SK-N-DZ (cell line): ENCODE measurements at places on chromosomes 7 and 10.

DNA sequence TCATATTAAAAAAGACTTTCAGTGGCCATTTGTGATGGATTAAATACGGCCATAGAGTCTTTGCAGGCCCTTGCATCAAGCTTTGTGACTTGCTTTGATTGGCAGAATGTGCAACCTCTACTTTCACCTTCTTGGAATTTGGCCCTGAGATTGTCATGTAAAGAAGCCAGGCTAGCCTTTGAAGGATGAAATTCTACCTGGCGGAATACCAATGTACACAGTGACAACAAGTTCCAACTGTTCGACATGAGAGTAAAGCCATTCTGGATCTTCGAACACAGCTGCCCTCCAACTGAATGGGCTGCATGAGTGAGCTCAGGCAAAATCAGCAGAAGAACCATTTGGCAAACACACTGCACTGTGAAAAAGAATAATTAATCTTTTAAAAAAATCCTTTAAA lies 321.3 kb downstream of the PHF14 start:
- no peak for DNase-seq

- DNase-seq = no peak
Observed at GRCh38 chr7:118110178-118110925, 73.6 kb upstream of the LSM8 start.

- DNase-seq = no peak
Observed at GRCh38 chr10:91592266-91592975, 40.5 kb downstream of the PPP1R3C start.

- DNase-seq = no peak
Observed at GRCh38 chr7:26265499-26266075, 26.1 kb upstream of the SNX10 start.

- peak; percentile 52 for DNase-seq
Observed at GRCh38 chr10:103069453-103070331, 123.4 kb downstream of the NT5C2 start.

GRCh38 chr7:3754493-3755341 lies 453.7 kb downstream of the SDK1 start:
- no peak for DNase-seq

- DNase-seq = no peak
Observed at GRCh38 chr10:47206449-47207280, 93.3 kb upstream of the GDF10 start.

- DNase-seq = no peak
Observed at GRCh38 chr10:128574581-128575210, 448.5 kb upstream of the MKI67 start.

DNA sequence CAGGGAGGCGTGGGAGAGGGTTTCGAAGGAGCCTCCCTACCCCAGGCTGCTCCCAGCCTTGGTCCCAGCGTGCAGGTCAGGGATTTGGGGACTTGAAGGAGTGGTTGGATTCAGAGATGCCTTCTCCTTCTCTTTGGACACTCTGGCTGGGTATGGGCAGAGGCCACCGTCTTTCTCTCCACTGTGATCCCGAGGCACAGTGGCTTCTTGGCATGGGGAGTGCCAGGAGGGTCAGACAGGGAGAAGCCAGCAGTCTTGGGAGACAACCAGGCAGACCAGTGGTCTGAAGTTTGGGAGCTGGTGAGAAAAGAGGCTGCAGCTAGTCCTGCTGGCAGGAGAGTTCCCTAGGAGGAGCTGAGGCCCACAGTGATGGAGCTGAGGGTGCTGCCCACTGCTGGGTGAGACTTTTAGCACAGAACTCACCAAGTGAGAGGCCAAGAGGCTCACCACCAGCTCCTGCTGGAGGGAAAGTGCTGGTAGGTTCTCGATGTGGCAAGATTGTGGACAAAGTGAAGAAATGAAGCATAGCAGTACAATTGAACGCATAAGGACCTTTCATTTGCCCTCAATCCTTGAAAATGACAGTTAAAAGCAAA lies 35.2 kb upstream of the WDFY4 start:
- no peak for DNase-seq

GRCh38 chr7:51090411-51090810 lies 226.2 kb downstream of the COBL start:
- DNase-seq = no peak

GRCh38 chr7:47738563-47739166 lies 156.8 kb upstream of the TNS3 start:
- DNase-seq = no peak

- no peak for DNase-seq
Observed at GRCh38 chr10:1947464-1948003, 210.2 kb upstream of the ADARB2 start.

- no peak for DNase-seq
Observed at GRCh38 chr7:73737491-73738219, 947 bp downstream of the ABHD11 start.

GRCh38 chr10:131085091-131085860 lies 226.2 kb downstream of the TCERG1L start:
- DNase-seq = no peak

DNA sequence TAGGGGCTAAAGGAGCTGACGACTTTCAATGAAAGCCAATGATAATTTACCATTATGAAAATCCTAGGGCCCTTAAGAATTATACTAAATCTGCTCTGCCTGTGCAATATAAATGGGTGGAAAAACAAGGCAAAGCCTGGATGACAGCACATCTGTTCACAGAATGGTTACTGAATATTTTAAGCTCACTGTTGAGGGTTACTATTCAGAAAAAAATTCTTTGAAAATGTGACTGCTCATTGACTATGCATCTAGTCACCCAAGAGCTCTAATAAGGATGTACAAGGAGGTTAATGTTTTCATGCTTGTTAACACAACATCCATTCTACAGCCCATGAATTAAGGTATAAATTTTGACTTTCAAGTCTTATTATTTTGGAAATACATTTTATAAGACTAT lies 8.9 kb downstream of the DKK1 start:
- DNase-seq = no peak

DNA sequence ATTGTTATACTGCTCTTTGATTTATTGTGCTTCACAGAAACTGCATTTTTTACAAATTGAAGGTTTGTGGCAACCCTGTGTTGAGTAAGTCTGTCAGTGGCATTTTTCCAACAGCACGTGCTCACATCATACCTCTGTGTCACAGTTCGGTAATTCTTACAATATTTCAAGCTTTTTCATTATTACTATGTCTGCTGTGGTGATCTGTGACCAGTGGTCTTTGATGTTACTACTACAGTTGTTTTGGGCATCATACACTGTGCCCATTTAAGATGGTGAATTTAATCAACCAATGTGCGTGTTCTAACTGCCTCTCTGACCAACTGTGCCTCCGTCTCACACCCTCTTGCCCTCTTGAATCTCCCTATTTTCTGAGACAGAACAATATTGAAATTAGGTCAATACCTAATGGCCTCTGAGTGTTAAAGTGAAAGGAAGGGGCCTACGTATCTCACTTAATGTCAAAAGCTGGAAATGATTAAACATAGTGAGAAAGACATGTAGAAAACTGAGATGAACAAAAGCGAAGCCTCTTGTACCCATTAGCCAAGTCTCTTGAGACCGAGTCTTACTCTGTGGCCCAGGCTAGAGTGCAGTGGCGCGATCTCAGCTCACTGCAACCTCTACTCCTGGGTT lies 20.2 kb upstream of the ASL start:
- DNase-seq = no peak

GRCh38 chr10:121130382-121130781 lies 279.2 kb downstream of the WDR11 start:
- DNase-seq = no peak

DNA sequence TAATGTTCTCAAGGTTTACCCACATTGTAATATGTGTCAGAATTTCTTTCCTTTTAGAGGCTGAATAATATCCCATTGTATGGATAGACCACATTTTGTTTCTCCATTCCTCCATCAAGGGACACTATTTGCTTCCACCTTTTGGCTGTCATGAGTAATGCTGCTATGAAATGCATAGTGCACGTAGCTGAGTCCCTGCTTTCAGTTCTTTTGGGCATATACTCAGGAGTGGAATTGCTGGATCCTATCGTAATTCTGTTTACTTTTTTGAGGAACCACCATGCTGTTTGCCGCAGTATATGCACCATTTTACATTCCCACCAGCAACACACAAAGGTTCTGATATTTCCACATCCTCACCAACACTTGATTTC lies 60.0 kb downstream of the PRF1 start:
- no peak for DNase-seq

- DNase-seq = no peak
Observed at GRCh38 chr10:129191797-129192196, 275.2 kb upstream of the MGMT start.

DNA sequence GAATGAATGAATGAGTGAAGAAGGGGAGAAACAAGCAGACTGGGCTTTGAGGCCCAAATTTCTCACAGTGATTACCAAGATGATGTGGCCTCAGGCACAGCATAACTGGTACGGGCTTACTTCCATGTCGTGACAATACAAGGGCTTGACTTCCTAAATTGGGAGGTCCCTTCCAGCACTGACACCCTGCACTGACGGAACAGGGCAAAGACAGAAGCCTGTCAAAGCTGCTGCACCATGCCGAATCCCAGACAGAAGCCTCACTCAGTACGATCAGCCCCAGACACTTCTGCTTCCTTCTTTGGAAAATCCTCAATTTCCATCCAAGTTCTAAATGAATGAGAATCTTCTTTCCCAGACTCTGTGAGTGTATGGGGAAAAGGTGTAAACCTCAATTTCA lies 51.9 kb downstream of the GNA12 start:
- no peak for DNase-seq
